ENCODE measurements at places on chromosomes 6 and 20.

GRCh38 chr20:62830821-62831220 is 14.0 kb downstream of the COL9A3 start:
- DNase-seq: no peak

DNA sequence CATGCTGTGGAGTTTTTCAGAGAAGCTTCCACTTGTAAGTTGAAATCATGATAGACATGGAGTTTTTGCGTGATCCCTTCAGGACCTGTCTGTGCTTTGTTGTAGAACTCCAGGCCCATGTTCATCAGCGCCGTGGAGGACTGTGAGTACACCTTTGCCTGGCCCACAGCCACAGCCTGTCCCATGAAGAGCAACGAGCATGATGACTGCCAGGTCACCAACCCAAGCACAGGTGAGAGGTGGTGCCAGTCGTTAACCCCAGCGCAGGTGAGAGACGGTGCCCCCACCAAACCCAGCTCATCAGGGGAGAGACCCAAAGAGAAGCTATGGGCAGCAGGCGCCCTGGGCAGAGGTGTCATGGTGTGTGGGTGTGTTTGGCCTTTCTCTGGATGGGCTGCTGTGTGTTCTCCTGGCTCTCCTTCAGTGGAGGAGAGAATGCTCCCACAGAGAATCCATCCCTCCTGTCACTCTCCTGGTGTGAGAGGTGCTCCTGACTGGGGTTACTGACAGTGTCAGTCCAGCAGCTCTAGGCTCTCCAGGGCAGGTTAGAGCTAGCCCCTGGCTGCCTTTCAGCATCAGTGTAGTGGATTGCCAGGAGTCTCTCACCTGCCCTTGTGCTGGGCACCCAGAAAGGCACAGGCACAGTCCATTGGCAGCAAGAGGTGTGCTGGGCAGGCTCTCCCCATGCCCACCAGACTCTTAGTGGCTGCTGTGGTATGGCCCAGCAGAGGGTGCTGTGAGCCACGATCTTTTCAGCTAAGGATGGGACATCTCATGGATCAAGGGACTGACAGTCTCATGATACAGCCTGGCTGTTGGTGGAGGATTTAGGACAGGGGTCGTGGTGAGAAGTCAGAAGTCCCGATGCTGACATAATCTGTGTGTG is 49.6 kb upstream of the SLC22A1 start:
- no peak for DNase-seq

DNA sequence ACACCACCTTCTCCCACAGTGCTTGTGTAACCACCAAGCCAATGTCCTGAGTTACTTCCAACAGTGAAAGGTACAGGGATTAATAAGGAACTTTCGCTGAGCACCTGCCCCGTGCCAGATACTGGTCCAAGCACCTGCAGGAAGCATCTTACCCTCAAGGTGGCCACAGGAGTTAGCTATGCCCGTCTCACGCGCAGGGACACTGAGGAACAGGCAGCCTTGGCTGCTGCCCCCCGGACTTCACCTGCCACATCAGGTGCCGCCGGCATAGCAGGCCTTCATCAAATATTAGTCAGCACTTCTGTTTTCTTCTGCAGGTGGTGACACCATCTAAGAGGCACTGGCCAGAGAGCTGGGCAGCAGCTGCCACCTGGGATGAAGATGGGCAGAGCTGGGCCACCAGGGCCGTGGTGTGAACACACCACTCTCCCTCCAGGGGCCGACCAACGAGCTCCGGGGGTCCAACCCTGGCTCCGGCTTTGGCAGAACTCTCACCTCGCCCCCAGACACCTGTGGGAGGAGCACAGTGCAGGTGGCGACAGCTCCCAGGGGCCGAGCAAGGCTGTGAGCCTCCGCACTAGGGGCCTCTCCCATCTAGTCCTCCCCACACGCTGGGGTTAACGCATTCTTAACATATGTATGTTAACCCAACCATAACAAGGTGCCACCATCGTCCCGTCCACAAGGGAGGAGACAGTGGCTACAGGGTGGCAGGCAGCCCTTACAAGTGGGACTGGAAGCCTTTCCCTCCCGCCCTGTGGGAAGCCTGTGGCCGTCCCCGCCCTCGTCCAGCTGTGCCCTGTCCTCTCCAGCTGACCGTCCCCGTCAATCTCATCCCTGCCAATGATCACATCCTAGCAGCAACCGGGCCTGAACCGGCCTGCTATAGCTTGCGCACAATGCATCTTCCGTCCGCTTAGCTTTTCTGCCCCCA is 2.9 kb upstream of the PPDPF start:
- DNase-seq: no peak

DNA sequence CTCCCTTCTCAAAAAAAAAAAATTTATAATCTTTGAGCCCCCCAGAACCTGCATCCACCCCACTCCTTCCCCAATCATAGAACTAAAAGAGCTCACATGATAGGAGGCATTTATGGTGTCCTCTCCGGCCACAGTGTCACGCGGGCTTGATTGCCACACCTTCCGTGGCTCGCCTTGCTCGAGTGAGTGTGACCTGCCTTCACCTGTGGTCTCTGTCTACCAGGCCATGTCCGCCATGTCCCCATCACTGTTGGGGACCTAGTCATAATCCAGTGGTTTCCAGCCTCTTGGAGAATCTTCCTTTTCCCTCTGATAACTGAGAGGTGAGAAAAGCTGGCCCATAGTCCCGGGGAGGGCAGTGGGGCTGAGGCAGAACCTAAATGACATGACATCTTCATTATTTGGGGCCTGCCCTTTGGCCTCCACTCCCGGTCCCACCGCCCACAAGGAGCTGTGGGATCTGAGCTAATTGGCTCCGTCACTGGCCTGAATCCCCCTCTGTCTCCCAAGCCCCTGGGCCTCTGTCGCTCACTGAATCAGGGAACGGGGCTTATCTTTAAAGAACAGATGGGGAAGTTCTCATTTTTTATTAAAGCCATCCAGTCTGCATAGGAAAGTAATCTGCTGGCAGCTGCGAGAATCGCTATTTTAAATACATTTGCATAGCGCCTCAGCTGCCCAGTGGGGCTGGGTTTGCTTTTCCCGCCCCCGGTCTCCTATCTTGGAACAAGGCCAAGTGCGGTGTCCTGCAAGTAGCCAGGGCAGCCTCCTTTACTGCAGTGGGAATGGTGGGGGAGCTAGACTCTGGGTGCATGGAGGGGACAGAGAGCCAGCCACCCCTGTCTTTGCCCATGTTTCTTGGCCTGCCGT is 197.6 kb upstream of the PMEPA1 start:
- DNase-seq: no peak

GRCh38 chr6:167652701-167653095 is 174.0 kb upstream of the AFDN start:
- DNase-seq: no peak

DNA sequence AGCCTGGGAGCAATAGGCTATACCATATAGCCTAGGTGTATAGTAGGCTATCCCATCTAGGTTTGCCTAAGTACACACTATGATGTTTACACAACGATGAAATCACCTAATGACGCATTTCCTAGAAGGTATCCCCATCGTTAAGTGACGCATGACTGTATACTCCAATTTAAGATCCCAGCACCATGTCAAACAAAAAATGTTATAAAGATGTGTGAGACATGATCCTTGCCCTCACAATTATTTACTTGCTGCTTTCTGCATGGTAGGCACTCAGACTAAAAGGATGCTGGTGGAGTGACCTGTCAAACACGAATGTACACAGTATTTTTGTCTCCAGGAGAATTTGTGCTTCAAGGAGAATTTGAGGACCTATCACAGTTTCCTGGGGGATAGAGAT is 32.3 kb downstream of the SNAP25 start:
- DNase-seq: no peak

- no peak for DNase-seq
Observed at GRCh38 chr6:112289038-112289566, 34.7 kb upstream of the LAMA4 start.

DNA sequence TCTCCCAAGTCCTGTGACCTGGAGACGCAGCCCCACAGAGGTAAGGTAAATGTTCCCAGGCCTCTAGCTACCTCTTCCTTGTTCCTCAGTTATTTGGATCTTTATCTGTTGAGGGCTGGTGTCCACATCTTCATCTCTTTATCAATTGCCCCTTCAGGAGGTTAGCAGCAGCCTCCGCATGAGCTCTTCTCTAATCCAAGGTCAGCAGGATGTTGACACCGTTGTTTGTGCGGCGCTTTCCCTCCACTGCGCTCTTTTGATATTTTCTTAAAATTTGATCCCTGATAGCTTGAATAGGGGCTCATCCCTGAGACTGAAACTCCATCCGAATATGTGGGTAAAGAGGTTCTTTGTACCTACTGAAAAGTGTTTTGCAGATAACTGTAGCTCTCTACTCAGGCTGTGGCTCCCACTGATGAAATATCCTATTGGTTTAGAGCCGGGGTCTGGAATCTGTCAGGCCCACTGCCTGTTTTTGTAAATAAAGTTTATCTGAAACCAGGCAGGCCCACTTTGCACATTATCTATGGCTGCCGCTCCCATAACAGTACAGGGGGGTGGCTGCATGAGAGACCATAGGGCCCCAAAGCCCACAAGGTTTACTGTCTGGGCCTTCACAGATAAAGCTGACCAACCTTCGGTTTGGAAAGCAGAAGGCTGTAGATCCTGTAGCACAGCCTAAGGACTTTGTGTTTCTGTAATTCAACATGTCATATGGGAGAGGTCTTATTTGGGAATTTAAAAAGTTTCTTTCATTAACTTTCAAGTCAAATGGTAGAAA is 362.6 kb downstream of the QKI start:
- no peak for DNase-seq

DNA sequence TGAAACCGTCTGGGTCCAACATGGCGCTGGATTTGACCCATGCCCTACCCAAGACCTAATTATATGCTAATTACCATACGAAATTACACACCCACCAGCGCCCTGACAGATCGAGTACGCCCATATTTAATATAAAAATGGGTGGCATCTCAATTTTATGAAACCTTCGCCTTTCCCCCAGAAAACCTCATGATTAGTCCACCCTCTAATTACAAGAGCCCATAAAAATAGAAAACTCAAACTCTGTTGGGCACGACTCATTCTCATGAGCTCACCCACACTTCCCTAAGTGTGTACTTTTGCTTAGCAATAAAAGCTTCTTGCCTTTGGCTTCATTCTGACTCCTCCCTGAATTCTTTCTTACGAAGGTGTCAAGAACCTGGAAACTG is 136.4 kb downstream of the OR2B2 start:
- DNase-seq: no peak

DNA sequence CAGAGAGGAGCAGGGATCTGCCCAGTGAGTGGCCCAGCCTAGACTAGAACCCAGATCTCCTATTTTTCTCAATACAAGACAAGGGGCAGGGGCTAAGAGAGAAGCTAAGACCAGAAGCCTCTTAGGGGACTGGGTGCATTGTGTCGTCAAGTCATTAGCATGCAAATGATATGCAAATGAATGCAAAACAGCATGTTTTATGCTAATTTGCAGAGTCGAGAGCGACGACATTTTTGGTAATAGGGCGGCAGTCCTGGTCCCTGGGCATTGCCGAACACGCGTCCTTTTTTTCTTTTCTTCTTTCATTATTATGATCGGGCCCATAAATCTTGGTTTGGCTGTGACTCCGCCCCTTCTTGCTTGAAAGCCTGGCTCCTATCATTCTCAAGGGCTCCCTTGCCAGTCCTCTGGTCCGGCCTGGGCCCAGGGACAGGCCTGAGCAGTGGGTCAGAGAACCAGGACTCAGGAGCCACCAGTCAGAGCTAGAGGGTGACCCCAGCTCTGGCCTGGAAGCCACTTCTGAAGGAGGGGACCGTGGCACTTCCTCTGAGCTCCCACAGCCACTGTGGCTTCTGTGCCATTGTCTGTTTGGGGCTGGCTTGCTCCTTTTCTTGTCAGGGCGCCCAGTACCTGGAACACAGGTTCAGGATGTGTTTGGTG is 32.0 kb upstream of the SCRT2 start:
- DNase-seq: no peak

DNA sequence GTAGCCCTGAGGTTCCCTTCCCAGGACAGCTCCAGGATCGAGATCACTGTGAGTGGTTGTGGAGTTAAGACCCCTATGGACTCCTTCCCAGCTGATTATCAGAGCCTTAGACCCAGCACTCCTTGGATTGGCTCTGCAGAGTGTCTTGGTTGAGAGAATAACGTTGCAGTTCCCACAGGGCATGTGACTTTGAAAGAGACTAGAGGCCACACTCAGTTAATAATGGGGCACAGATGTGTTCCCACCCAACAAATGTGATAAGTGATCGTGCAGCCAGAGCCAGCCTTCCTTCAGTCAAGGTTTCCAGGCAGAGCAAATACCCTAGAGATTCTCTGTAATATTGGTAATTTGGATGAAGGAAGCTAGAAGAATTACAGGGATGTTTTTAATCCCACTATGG is 5.2 kb upstream of the BTN2A2 start:
- DNase-seq: no peak

GRCh38 chr6:16718356-16718755 is 42.9 kb downstream of the ATXN1 start:
- DNase-seq: no peak

DNA sequence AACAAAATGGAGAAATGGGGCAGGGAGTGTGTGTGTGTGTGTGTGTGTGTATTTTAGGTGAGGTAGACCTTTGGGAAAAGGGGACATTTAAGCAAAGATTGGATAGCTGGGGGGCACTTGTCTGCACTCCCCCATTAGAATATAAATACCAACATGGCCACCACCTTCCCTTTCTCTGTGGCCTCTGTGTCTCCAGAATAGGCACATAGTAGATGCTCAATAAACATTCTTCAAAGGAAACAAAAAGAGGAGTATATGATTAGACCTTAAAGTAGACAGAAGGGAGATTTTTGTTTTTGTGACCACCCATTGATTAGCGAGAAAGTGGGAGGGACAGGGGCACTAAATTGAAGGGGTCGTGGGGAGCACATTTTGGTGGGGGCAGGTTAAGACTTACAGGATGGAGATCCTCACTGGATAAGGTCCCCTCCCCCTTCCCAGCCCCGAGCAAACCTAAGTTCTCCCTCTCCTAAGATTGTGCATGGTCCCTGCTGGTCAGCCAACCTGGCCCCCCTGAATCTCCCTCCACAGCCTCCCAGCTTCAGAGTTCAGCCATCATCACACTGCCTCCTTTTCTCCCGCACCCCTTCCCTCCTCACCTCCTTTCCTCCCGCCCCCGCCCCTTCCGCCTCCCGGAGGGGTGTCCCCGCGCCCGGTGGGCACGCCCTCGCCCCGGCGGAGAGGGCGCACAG is 514 bp upstream of the TSHZ2 start:
- no peak for DNase-seq

DNA sequence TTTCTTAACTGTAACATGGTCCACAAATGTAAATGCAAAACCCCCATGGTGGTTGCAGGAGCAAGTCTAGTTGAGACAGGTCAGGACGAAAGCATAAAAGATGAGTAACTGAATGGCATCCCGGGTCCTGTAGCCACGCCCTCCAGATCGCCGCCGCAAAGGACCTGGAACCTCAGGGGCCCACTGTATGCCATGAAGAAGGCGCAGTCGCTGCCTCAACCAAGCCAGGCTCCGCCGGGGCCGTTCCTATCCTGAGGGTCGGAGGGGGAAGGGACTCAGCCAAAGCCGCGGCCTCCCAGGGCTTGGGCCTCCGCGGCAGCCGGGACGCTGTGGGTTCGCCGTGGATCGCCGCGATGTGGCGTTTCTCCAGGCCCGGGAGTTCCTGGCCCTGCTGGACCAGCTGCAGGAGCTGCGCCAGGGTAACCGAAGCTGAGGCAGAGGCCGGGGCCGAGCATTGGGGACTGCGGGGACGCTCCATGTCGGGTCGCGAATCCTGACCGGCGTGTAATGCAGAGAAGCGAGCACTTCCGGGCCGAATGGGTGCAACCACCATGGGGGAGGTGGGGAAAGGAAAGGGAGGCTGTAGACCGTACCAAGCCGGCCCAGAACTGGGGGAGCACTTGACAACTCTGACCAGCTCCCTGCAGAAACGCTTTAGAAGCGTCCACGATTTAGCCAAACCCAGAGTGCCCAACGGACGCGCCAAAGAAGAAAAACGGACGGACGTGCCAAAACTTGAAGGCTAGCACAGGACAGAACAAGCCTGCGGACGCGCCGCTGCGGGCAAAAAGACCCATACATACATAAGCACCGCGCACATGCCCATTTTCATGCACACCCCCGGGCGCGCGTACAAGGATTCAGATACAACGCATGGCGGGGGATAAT is 11.1 kb downstream of the RPL7L1 start:
- DNase-seq: peak; percentile 79
